ENCODE measurements at places on chromosomes 4 and X.

- H3K4me3 ChIP-seq, result no peak overlapping the region
- no peaks in the 10 kb centered on the region for H3K36me3 ChIP-seq
- DNase-seq, result no peak
- no peaks in the 10 kb centered on the region for H3K4me1 ChIP-seq
Observed at GRCh38 chr4:150082241-150082640, 4.0 kb downstream of the DCLK2 start.

DNA sequence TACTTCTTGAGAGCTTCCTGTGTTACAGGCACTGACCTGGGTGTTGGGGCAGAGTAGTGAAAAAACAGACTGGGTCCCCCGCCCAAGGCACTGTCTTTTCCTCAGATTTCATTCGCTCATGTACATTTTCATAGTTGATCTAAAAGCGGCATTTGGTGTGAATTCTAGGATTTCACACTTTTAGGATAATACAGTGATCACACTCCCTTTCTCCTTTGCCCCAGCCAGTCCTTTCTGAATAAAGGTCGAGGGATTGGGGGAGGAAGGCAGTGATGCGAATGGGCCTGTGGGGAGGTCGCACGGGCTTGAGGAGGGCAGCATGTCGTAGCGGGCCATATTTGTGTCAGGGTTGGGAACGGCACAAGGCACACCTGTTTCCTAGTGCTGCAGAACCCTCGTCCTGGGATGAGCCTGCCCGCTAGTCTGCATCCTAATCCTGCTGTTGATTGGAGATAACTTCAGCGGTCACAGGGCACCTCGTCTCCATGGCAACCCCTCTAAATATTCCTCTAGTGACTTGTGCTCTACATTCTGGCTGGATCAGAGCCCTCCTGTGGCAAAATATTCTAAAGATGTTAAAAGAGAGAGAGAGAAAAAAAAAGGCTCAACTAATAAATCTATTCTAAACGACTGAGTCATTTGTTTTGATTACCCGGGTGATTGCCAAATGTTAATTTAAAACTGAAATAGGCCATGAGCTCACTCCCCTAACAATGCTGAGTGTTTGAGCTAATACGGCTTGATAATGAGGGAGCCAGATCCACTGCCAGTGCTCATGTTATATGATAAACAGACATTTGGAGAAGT lies 21.8 kb downstream of the FHL1 start:
- DNase-seq, result peak; percentile 35
- H3K4me1 ChIP-seq, result peaks cover 19% of the 10 kb centered on the region
- H3K4me3 ChIP-seq, result no peak overlapping the region
- no peaks in the 10 kb centered on the region for H3K27me3 ChIP-seq

DNA sequence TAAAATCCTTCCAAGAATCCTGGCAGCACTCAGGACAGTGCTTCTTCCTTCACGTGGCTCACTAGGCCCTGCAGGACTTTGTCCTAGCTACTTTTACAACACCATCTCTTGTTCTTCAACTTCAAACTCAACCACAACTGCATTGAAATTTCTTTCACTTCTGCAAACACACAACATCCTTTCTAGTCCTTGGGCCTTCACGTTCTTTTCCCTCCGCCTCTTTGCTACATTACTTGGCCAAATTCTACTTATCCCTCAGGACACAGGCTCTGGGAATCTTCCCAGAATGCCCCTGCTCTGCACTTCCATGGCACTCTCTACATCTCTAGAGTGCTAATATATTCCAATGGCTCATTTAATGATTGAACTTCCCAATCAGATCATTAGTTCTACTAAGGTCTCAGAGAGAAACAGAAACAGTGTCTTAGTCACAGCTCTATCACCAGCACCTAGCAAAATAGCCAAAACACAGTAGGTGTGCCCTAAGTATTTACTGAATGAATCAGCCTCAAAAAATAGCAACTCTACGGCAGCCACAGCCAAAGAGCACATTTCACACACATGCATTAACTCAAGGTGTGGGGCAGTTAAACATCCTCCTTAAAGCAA lies 73.3 kb downstream of the MANBA start:
- H3K27ac ChIP-seq, result peak overlapping the region; percentile 80
- no peaks in the 10 kb centered on the region for H3K27me3 ChIP-seq

- no peaks in the 10 kb centered on the region for H3K27me3 ChIP-seq
- no peaks in the 10 kb centered on the region for H3K36me3 ChIP-seq
- no peak for DNase-seq
- H3K27ac ChIP-seq, result no peak overlapping the region
- no peaks in the 10 kb centered on the region for H3K4me1 ChIP-seq
Observed at GRCh38 chr4:71304289-71304850, 34.5 kb upstream of the SLC4A4 start.

DNA sequence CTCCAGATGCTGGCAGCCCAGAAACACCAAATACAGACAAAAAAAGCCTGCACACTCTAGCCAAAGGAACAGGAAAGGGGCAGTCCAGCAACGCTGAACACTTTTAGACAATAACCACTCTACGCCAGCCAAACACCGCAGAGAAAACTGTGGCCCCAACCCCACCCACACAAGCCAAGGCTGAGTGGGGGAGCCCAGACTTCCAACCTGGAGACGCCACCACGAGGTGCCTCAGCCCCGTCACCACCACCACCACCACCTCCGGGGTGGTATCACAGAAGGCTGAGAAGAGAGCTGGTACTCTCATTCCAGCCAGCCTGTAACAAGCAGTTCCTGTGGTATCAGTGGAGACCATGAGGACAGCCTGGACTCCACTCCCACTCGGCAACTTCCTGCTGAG lies 22.8 kb downstream of the MEPE start:
- no peaks in the 10 kb centered on the region for H3K36me3 ChIP-seq
- H3K4me1 ChIP-seq, result no peaks in the 10 kb centered on the region
- H3K4me3 ChIP-seq, result no peak overlapping the region
- no peak overlapping the region for H3K27ac ChIP-seq
- no peak for DNase-seq

DNA sequence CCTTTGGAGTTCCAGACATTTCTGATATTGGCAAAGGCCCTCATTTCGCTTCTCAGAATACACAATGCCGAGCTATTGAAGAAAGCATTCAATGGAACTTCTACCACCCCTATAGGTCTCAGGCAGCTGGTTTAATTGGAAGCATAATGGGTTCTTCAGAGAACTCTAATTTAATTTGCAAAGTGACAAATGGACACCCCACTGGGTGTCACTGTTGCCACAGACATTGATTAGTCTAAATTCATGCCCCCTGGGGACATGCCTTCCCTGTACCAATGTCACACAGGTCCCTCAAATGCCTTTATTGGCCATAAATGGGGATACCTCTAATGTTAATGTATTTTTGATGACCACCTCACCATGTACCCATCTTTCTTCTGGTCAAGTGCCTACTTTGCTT lies 22.9 kb upstream of the TMEM255A start:
- no peak overlapping the region for H3K27ac ChIP-seq
- no peak for DNase-seq
- H3K36me3 ChIP-seq, result no peaks in the 10 kb centered on the region
- no peak overlapping the region for H3K4me3 ChIP-seq
- H3K27me3 ChIP-seq, result no peaks in the 10 kb centered on the region
- no peaks in the 10 kb centered on the region for H3K4me1 ChIP-seq

All from RWPE2 (cell line).